ENCODE measurements at places on chromosomes 1 and 21.

- no peak for DNase-seq
These were observed at the start of gene CROCC for GRCh38 chr1:16921391-16922185. Gene CROCC, plus strand, starts transcription at chr1:16921931. Its CDS starts 88 bp downstream, at chr1:16922019.

- DNase-seq: no peak
These were observed 1.6 kb downstream of the GNPAT start for GRCh38 chr1:231242516-231243198.

GRCh38 chr1:866095-866494 lies 57.6 kb upstream of the SAMD11 start:
- no peak for DNase-seq

DNA sequence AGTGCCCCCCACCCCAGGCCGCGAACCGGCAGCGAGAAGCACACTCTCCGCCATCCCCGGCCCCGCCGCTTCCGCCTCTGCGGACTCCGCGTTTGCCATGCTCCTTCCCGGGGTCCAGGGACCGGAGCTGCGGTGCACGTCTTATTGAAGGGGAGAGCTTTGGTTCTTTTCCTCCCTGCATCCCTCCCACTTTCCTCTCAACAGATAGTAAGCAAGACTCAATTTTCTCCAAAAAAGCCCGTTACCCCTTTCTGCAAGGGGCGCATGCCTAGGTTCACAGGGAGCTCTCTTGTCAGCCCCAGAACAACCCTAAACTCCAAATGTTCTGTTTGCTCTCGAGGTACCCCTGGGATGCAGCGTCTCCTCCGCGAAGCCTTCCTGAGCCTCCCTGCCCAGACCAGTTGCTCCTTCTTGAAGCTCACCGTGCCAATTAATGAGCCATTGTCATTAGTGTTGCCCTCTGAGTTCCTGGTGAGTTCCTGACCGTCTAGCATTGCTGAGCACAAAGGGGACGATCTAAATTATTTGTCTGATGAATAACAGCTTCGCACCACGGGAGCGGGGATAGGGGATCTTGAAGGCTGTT lies 8.1 kb downstream of the FOXD3 start:
- no peak for DNase-seq

- DNase-seq: no peak
These were observed 30.3 kb upstream of the PODN start for GRCh38 chr1:53031732-53032131.

DNA sequence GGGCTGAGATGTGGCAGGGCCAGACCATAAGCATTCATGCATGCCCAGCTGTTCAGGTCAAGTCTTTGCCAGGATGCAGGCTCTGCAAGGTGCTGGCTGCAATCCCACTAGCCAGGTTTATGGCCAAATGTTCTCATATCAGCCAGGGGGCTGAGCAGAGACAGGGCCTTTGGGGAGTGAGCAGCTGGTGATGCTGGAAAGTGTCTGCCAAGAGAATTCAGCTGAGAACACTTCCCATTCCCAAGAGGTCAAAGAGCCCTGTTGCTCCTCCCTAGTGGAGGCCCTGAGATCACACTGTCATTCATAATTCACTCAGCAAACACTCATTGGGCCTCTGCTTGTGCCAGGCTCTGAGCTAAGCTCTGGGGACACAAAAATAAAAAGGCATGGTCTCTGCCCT lies 150.3 kb downstream of the DMRTA2 start:
- DNase-seq: peak; percentile 12

Data from NCI-H1105 (cell line).